ENCODE measurements at places on chromosomes 5 and 9. TPM values are rescaled to one million over a fixed set of nuclear protein-coding genes. Genes with fewer than 3 reads are reported as not detected.

PRR16 gene
- total RNA-seq = 1.1 TPM

TAF11L10 gene
- not detected for total RNA-seq

P4HA2 gene
- 11.9 TPM for total RNA-seq

ACOT12 gene
- not detected for total RNA-seq

LCN15 gene
- 1.2 TPM for total RNA-seq

LHX3 gene
- not detected for total RNA-seq

Measured in endodermal cell (in vitro differentiated cells).